ENCODE measurements at places on chromosomes 16 and 17.
A peak's percentile ranks its signal among the peaks of the same experiment; 100 is the strongest.

- DNase-seq, result no peak
Measured at GRCh38 chr17:76870377-76870714, 2.1 kb downstream of the MGAT5B start.

GRCh38 chr16:56569971-56570370 is 5.1 kb downstream of the MT4 start:
- no peak for DNase-seq

DNA sequence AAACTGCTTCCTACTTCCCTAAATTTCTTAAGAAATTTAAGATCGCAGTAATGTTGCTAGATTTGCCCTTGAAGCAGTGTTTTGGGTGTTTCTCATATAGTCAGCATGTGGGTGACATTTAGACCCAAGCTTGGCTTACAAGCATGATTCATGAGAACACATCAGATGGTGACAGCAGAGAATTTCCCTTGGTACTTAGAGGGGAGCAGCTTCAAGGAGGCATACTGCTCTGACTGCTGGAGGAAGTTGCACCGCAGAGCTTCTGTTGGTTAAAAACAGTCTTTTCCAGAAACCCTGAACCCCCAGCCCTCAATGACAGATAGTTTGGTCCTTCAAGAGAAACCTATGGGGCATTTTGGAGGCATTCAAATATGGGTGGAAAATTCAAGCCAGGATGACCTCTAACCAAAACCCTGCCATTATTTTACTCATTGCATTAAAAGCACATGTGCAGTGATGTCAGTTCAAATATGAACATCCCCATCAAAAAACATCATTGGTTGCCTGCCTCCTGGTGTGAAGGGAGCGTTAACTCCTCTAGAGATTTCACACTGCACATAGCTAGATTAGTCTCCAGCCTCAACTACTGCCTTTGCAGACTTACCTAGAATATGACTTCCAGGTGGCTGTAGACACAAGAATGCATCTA is 201.5 kb upstream of the CACNG5 start:
- DNase-seq, result no peak

DNA sequence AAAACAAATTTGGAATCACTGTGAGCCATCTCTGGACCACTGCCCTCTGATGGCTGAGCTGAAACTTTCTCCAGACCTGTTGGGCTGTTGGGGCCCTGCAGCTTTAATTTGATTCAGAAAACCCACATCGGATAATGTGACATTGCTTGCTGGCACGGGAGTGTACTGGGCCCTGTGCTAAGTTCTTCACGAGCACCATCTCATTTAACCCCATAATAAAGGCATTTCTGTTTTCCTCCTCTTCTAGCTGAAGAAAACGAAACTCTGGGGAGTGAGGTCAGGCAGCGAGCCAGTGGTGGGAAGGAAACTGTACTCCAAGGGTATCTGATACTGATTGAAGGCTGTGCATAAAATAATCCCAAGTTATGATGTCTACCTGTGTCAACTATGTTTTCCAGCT is 34.5 kb upstream of the TNRC6A start:
- no peak for DNase-seq

DNA sequence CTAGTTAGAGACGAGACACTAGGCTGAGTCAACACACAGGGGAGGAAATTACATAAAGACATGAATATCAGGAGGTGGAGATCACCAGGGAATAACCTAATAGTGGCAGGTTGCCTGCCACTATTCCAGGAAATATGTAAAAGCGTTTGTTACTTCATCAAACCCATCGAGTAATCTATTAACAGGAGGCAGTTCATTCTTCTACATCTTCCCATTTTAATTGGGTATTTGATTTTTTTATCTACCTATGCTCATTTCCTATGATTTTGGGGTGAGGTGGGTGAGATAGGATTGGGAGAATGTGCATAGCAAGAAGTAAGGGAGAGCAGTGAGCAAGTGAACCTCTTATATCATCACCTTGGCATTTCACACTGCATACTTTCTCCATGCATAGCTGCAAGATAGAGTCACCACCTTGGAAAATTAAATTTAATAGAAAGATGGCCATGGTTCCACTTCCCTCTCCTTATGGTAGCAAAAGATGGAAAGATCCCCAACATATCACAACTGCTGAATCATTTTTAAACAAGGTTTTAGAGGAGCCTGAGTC is 312.2 kb downstream of the TMEM114 start:
- DNase-seq, result no peak

DNA sequence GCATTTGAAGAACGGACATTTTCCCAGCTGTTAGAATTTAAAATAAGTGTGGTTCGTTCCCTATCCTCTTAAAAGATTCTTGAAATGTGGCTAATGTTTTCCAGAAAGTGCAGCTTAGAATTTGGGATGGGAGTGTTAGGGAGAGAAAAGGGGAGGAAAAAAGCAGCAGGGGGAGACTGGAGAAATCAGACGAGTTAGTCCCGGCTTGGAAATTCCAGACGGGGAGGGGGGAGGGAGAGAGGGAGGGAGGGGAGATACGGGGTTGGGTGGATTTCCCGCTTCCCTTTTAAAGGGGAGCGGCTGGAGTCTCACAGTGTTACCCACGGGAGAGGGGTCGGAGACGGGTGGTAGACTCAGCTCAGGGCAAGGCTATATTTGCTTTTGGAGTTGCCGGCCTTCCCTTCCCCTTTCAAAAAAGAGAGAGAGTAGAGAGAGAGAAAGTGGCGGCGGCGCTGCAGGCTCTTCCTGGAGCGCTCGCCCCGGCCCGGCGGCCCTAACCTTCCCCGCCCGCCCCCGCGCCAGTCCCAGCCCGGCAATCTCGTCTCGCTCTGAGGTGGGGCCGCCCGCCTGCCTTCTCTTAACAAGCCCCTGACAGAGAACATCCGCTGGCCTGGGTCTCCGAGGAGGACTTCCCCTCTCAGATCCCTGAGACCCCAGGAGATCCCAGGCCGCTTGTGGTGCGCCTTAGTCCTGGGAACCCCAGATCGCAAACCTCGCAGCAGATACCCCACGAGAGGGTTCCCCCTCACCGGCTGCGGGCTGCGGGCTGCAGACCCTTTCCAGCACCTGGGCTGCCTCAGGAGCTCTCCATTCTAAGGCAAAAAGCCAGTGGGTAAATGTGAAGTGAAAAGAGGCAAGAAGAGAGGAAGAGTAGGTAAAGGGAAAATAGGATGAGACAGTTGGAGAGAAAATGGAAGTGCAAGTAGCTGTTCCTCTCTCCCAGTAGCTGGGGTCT is 6.6 kb downstream of the IGF2BP1 start:
- DNase-seq, result no peak

DNA sequence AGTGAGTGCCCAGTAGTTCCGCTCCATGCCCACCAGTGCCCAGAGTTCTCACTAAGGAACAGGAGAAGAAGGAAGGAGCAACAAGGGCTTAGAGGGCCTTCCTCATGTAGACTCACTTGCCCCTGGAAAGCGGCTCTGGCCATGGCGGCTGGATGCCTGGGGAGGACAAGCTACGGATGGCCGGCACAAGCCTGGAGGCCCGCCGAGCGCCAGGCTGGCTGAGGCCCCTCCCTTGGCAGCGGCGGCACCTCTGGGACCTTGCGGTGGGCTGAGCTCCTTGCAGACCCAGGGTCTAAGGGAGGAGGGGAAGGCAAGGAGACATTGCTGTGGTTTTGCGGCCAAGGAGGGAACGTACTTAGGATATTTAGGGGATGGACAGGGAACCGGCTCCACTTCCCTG is 160.1 kb downstream of the SALL1 start:
- no peak for DNase-seq

DNA sequence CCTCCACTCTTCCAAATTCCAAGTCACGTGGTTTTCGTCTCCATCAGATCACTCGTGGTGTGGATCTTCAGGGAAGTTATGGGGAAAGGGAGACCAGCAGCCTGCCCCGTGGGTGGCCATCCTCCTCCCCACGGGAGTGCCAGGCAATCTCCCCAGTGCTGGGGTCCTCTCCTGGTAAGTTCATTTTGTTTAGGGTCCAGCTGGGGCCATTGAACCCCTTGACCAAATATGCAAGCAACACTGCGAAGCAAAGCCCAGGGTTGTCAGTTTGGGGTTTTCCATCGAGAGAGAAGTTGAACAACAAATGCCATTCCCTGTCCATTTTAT is 4.1 kb upstream of the LCMT1 start:
- DNase-seq, result no peak

DNA sequence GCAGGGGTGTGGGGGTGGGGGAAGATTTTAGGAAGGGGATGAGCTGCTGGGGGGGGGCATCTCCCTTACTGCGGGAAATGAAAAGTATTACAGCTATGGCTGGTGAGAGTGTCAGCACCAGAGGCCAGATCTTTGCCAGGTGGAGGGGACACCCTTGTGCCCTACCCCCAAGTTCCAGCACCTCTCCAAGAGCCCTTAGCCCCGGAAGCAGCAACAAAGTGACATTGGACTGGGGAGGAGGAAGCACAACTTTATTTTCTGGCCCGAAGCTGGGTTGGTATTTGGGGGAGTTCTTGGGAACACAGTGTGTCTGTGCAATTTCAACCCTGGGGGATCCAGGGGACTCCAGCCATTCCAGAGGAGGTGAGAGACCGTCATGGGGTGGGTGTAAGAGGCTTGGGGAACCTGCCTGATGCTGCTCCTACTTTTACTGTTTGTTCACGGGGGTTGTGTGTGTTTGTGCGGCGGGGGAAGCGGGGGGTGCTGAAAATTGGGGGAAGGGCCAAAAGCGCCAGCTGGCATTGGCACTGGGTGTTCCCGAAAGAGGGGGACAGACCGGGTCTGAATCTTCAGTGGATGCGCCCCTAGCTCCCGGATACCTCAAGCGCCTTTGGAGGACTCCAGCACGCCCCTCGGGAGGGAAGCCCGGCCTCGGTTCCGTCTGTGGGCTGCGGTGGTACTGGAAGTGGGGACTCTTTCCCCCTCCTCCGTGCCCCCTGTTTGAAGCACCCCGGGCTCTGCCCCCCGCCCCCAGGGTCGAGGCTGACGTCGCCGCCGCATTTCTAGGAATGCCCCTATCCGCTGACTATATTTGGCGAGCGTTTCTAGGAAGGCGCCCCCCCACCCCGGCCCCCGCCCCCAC is 230.3 kb downstream of the MRTFB start:
- DNase-seq, result peak; percentile 55

DNA sequence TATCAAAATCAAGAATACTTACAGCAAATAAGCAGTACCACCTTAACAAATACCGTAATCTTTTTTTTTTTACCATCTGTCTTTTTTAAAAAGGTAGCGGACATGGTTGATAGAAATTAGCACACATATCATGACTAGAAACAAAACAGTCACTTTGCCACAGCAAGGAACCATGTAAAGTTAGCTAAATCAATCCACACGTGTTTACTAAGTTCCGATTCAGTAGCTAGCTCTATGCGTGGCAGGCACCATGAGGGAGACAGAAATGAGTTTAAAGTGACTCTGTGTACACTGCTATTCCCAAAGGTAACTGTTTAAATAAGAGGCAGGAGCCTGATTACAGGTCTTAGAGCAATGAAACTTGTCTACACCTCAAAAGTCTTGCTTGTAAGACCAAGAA is 108.6 kb downstream of the XYLT1 start:
- DNase-seq, result no peak

DNA sequence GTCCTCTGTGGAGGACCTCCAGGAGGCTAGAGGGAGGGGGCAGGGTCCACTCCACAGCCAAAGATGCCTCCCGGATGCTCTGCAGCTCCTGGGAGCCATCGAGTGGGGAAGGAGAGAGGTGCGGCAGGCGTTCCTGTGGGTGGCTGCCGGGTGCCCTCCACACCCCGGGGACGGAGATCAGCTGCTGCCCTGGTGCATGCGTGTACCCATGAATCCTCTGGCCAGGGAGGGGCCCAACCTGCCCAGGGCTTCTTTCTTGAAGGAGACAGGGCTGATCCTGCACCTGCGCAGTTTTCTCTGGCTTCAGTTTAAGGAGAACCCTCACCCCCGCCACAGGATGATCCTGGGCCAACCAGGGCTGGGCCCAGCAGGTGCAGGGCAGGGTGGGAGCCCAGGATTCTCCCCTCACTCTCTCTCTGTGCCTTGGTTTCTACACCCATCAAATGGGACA is 33.5 kb upstream of the DOC2B start:
- no peak for DNase-seq

- DNase-seq, result no peak
Measured at GRCh38 chr16:55699616-55700015, 43.8 kb downstream of the SLC6A2 start.

- no peak for DNase-seq
Measured at GRCh38 chr17:62675260-62675659, 47.8 kb downstream of the MRC2 start.

GRCh38 chr17:65560628-65561451 is 608 bp downstream of the AXIN2 start:
- peak; percentile 80 for DNase-seq

DNA sequence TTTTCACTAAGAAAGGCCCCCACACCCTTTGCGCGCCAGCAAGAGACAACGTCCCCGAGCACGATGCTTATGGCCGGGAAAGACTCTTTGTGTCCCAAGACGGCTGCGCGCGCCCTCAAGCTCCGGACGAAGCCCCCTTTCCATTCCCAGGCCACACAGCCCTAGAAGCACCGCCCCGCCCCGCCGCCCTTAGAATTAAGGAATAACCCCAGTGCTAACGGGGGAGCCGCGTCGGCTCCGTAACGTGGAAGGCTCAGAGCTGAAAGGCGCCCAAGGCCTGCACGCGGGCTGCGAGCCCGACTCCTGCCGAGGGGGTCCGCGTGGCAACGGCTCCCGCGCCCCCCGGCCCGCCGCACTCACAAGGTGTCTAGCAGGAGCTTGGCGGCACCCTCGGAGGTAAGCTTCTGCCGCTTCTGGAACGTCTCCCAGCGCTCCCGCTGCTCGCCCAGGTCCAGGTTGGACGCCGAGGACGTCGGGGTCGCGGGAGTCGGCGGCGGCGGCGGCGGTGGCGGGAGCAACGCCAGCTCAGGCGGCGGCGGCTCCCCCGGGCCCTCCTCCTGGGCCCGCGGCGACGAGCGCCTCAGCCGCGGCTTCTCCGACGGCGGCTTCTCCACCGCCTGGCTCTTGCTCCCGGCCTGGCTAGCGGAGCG is 477 bp downstream of the CENPV start:
- no peak for DNase-seq

- DNase-seq, result no peak
Measured at GRCh38 chr16:25065899-25066298, 45.6 kb upstream of the LCMT1 start.

GRCh38 chr17:56320443-56320842 is 167.2 kb downstream of the ANKFN1 start:
- DNase-seq, result no peak

DNA sequence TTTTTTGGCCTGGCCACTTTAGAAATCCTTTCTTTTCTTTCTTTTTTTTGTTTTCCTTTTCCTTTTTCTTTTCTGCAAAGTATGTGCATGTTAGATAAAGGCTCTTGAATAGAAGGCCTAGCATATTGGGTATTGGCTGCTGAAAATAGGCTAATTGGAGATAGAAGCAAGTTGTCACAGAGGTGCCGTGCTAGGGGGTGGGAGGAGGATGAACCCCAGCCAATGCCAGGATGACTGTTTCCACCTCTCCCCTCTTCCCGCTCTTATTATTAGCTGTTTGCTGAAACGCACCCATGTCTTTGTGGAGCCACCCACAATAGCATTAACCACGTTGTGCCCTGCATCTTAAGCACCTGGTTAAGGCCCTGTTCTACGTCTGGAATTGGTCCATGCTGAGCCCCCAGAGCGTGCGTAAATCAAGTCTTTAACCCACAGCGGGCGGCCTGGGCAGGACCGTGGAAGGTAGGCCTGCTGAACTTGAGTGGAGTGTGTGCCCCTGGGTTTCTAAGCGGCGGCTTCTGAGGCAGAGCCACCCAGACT is 123.6 kb downstream of the MSI2 start:
- DNase-seq, result no peak

GRCh38 chr17:51014129-51014528 is 106.5 kb downstream of the SPAG9 start:
- DNase-seq, result no peak

- no peak for DNase-seq
Measured at GRCh38 chr16:65524997-65525396, 403.1 kb upstream of the CDH11 start.

GRCh38 chr17:8376271-8377067 is at the start of gene KRABD2:
Gene KRABD2 (minus strand): TSS chr17:8376704.
- DNase-seq, result peak; percentile 88

- DNase-seq, result no peak
Measured at GRCh38 chr17:79956853-79957252, 78.8 kb downstream of the TBC1D16 start.
